ENCODE measurements at places on chromosomes 5 and 9.

- peak; percentile 26 for DNase-seq
Observed at GRCh38 chr9:26870292-26870691, 22.3 kb downstream of the CAAP1 start.

GRCh38 chr9:95626885-95627558 lies 110.3 kb upstream of the PTCH1 start:
- no peak for DNase-seq

DNA sequence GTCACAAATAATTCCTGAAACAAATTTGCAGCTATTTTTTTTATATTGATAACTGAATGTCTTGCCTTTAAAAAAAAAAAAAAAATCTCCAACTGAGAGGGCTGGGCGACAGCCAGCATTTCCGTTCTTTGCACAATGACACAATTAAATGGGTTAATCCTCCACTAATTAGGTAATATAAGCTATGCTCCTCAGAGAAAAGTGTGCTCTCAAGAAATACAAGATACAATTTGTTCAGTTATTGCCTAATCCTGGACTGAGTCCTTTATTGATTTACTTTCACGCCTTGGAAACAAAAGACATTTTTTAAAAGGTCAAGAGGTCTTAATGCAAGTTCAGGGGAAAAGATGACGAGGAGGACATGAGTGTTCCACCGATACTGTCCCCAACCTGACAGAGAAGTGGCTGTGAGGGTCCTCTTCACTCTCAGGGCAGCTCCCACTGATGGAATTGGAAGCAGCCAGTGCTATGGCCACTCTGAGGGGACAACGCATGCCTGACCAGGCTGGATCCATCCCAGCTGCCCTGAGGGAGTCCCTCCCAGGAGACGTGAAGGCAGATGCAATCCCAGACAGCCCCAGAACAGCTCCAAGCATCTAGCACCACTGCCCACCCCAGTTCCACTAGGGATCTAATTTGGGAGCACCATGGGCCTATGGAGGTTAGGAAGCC lies 220.7 kb downstream of the GNA14 start:
- DNase-seq: no peak

DNA sequence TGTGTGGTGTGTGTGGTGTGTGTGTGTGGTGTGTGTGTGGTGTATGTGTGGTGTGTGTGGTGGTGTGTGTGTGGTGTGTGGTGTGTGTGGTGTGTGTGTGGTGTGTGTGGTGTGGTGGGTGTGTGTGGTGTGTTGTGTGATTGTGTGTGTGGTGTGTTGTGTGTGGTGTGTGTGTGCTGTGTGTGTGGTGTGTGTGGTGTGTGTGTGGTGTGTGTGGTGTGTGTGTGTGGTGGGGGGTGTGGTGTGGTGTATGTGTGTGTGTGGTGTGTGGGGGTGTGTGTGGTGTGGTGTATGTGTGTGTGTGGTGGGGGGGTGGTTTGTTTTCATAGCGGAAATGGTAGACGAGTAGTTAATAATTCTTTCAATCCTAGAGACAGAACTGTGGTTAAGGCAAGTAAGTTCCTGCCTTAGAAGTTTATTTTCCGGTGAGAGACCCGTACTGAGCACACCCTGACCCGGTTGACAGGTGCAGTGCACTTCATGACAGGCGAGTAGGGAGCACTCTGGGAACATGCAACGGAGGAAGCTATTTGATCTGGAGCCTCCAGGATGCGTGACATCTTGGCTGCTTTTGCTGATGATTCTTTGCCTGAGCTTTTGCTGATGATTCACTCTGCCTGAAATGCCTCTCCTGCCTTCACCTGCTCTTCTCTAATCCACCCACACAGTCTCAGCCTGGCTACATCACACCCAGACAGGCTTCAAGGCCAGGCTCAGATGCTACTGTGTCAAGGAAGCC lies 21.7 kb upstream of the FAT2 start:
- DNase-seq: no peak

GRCh38 chr5:149441986-149442385 lies 62.9 kb upstream of the IL17B start:
- DNase-seq: no peak

- peak; percentile 79 for DNase-seq
Observed at GRCh38 chr5:124677374-124678351, 68.8 kb downstream of the ZNF608 start.

GRCh38 chr9:70594386-70594944 lies 180.0 kb upstream of the KLF9 start:
- peak; percentile 43 for DNase-seq

GRCh38 chr9:136482046-136482792 lies 621 bp downstream of the SEC16A start:
- DNase-seq: peak; percentile 23

GRCh38 chr5:57778501-57779091 lies 296.0 kb upstream of the ACTBL2 start:
- no peak for DNase-seq
